ENCODE measurements at places on chromosomes 2 and 18.

DNA sequence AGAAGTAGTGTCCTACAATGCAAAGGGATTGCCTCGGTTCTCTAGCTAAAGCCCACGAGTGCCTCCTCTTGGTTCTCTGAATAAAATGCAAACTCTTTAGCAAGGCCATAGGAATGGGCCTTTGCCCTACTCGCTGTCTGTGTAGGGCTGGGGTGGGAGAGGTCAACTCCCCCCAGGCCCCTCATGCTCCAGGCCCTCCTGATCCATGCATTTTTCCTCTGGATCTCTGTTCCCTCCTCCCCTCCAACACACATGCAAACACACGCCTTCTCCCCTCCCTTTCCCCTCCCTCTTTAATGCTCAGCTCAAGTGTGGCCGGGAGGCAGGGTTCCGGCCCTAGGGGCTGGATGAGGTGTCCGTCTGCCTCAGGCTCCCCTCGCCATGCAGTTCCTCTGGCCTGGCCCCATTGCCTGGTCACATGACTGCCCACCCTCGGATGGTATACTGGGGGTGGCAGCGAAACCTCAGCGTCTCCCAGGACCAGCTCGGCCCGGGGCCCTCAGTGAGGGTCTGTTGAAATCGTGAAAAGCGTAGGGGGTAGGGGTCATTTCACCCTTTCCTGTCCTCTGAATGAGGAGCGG, 14.9 kb upstream of the KLF11 start:
- no peak for DNase-seq

- DNase-seq = no peak
These were observed 128.0 kb upstream of the CCDC150 start for GRCh38 chr2:196511258-196512168.

DNA sequence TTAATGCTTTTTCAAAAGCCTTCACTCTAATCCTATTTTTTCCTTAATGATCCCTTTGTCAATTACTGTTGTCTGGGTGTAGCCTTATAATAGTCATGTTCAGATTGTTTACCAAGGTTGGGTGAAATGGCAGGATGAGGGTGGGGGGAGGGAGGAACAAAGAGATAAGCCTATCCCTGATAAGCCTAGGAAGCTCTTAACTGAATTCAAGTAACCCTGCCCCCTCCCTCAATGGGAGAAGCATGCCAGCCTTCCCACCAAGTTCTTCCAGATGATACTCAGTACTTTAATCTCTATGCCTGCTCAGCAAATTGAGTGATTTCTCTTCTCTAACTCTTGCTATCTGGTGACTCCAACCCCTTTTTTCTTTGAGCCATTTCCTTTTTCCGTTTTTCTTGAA, 180.3 kb upstream of the ETAA1 start:
- DNase-seq = no peak

DNA sequence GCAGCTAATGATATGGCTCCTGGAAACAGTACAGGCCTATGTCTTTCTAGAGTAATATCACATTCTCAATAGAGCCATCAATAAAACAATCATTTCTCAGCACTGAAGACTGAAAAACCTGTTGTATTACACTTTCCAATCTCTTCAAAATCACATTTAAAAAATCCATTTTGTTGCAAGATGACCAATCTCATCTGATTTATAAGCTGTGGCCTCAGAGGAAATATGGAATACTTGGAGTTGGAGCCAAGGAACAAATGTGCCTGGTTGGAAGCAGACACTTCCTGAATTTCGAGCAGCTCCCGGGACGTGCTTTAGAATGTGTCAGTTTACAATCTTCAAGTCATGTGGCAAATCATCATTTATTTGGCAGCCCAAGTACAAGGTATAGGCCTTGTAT, 114.5 kb downstream of the ADCYAP1 start:
- no peak for DNase-seq

DNA sequence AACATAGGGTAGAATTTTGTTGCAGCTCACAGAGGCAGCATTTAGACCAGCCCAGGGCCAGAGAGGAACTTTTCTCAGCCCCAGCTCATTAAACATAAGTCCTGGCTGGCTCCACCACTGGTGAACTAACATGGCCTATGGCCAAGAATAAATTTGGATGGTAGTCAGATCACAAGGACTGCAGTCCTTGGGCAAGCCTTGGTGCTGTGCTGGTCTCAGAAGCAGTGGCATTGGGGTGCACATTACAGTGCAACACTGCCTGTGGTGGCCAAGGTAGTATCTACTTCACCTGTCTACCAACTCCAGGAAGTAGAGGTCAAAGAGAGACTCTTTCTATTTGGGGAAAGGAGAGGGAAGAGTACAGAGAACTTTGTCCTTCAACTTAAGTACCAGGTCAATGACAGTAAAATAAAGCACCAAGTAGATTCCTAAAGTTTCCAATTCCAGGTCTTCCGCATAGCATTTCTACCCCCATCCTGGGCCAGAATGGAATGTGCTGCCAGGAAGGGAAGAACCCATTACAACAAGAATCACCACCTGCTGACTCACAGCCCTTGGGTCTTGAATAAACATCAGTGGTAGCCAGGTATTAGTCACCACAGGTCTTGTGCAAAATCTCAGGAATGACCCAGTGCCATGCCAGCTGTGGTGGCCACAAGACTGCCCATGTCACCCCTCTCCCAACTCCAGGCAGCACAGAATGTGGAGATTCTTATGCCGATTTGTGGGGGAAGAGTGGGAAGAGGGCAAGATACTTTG, 155.4 kb upstream of the FSIP2 start:
- DNase-seq = peak; percentile 0

DNA sequence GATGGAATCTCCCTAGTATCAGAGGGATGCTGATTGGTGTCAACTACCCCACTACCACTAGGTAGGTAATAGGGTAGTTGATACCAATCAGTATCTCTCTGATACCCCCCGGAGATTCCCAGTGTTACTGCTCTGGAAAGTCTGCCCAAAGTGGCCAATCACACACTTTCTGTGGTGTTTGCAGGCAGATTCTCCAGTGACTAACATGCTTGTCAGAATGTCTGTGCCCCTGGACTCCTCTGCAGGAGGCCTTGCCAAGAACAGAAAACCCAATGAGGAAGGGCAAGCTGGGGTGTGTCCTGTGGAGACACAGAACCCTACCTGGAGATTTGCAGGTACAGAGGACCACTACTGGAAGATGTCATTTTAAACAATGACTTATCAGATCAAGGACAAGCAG, 135.1 kb downstream of the RIT2 start:
- DNase-seq = no peak

DNA sequence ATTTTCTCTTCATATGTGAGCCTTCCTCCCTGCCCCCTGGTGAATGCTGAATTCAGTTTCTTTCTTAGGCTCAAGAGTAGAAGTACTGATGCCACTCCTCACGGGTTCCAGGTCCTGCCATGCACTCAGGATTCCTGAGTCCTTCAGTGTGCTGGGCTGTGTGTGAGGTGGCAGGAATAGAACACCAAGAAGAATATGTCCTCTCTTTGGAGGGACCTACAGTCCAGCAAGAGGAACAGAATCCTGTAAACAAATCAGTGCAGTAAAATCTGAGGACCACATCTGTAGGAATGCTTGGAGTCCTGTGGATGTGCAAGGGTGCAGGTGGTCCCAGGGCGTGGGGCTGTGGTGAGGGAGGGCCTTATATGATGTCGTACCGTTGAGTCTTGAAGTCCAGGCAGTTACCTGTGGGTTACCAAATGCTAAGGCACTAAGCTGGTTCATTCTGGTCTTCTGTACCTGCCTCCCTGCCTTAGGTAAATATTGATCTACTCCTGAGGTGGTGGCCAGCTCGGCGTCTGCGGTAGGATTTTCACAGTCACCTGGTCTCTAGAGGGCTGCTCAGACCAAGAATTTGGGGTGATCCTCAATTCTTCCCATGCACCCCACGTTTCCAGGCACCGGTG, 5.5 kb downstream of the ASAP2 start:
- no peak for DNase-seq

All from GOT3 (cell line).